A375 (cell line): ENCODE measurements at places on chromosomes 5 and 9. TPM values are rescaled to one million over a fixed set of nuclear protein-coding genes. Genes with fewer than 3 reads are reported as not detected.

Gene EGFL7
- total RNA-seq = 21.5 and 22.0 TPM in 2 replicates

Gene SPATA31D4
- not detected in 2 replicates for total RNA-seq

Gene ECSCR
- total RNA-seq = 1.2 TPM in 1 of 2 replicates, not detected in the other

Gene C5orf52
- not detected in 2 replicates for total RNA-seq

Gene SPINK4
- not detected in 2 replicates for total RNA-seq

Gene GADD45G
- 0.32 TPM in 1 of 2 replicates, not detected in the other for total RNA-seq

Gene ENTPD2
- total RNA-seq = not detected in 2 replicates

Gene ENHO
- total RNA-seq = not detected in 2 replicates

Gene RNF145
- total RNA-seq = 47.9 and 49.9 TPM in 2 replicates

Gene PCDHB4
- 0.66 and 1.7 TPM in 2 replicates for total RNA-seq

Gene BTNL3
- not detected in 2 replicates for total RNA-seq

Gene CLTA
- 447 and 450 TPM in 2 replicates for total RNA-seq

Gene RANBP17
- 4.5 and 12.4 TPM in 2 replicates for total RNA-seq

Gene SPINK6
- total RNA-seq = not detected in 2 replicates

Gene RNF130
- total RNA-seq = 35.6 and 40.2 TPM in 2 replicates

Gene PCDHA9
- 1.8 and 2.2 TPM in 2 replicates for total RNA-seq

Gene DHFR
- 43.7 and 44.9 TPM in 2 replicates for total RNA-seq

Gene GNE
- total RNA-seq = 46.4 and 50.4 TPM in 2 replicates

Gene KCTD16
- total RNA-seq = 0.03 TPM in 1 of 2 replicates, not detected in the other

Gene KLF4
- 28.1 and 46.7 TPM in 2 replicates for total RNA-seq

Gene ADAMTS19
- 0.13 TPM in 1 of 2 replicates, not detected in the other for total RNA-seq

Gene GABRP
- total RNA-seq = not detected in 2 replicates

Gene BARHL1
- total RNA-seq = not detected in 2 replicates

Gene CTSL
- total RNA-seq = 108 and 110 TPM in 2 replicates

Gene SOHLH1
- total RNA-seq = not detected in 2 replicates

Gene TGFBR1
- total RNA-seq = 8.7 and 10.1 TPM in 2 replicates

Gene SDHA
- total RNA-seq = 82.1 and 91.1 TPM in 2 replicates

Gene IGIP
- total RNA-seq = 0.72 and 1.4 TPM in 2 replicates

Gene MEIKIN
- not detected in 2 replicates for total RNA-seq
